ENCODE measurements at places on chromosomes 5 and 9. TPM values are rescaled to one million over a fixed set of nuclear protein-coding genes. Genes with fewer than 3 reads are reported as not detected.
A peak's percentile ranks its signal among the peaks of the same experiment; 100 is the strongest.

DNA sequence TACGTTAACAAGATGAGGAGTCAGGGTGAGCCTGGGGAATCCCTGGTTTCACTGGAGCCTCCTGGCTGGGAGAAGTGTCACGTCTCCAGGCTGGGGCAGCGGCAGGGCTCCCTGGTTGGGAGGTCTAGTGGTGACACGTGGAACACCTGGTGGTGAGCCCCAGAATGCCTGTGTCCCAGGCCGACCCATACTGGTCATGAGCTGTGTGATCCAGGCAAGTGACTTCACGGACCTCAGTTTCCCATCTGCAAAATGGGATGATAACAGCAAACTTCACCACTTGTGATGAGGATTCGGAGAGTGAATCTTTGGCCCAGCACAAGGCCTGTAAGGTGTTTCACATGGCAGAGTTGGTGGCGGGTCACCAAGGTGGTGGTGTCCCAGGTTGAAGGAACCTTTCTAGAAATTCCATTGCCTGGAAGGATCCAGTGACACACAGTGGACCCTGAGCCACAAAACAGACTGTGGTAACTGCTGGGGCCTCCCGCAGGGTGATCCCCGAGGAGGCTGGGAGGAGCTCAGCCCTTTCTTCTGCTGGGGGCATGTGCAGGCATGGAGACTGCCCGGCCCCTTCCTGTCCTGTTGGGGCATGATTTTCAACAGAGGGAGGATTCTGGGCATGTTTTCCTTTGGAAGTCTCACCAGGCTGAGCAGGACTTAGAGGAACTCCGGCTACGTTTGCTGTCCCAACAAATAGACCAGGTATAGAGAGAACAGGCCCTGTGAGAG lies 153.9 kb upstream of the IER5L start:
- H3K4me3 ChIP-seq = peak overlapping the region; percentile 16
- H3K36me3 ChIP-seq = no peaks in the 10 kb centered on the region
- no peaks in the 10 kb centered on the region for H3K27me3 ChIP-seq
- peaks cover 58% of the 10 kb centered on the region for H3K4me1 ChIP-seq
- H3K27ac ChIP-seq = peak overlapping the region; percentile 92

DNA sequence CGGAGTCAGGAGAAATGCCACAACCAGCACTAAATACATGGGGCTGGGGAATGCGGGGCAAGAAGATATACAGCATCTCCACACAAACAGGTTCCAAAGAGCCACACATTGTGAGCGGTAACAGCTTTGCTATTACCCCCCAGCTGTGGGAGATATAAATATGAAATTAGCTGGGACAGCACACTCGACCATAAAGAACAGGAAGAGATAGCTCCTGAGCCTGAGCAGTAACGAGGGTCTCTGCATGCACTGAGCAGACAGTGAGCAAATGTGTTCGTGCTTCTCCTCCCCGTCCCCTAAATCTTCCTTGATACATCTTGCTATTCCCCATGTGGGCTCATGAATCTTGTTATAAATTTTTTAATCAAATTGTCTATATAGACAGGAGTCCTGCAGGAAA lies 53.1 kb downstream of the ADAMTS2 start:
- H3K27me3 ChIP-seq = no peaks in the 10 kb centered on the region
- no peak for DNase-seq
- H3K4me3 ChIP-seq = no peak overlapping the region
- H3K27ac ChIP-seq = no peak overlapping the region
- H3K36me3 ChIP-seq = no peaks in the 10 kb centered on the region

DNA sequence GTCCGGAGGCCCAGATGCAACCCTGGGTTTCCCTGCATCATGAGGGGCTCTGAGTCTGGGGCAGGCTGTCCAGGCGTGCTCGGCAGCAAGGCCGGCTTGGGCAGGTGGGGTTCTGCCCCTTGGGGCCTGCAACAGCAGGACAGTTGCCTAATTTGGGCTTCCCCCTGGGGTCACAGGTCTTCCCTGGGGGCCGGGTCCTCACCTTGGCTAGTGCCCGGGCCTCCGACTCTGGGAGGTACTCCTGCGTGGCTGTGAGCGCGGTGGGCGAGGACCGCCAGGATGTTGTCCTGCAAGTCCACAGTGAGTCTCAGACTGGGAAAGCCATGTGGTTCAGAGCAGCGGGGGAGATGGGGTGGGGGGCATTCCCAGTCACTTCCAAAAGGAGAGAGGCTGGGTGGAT lies 82.1 kb upstream of the ASS1 start:
- H3K4me1 ChIP-seq = peaks cover 3% of the 10 kb centered on the region
- H3K27ac ChIP-seq = no peak overlapping the region
- no peak overlapping the region for H3K4me3 ChIP-seq
- DNase-seq = no peak
- H3K36me3 ChIP-seq = no peaks in the 10 kb centered on the region
- H3K27me3 ChIP-seq = peaks cover 13% of the 10 kb centered on the region

DNA sequence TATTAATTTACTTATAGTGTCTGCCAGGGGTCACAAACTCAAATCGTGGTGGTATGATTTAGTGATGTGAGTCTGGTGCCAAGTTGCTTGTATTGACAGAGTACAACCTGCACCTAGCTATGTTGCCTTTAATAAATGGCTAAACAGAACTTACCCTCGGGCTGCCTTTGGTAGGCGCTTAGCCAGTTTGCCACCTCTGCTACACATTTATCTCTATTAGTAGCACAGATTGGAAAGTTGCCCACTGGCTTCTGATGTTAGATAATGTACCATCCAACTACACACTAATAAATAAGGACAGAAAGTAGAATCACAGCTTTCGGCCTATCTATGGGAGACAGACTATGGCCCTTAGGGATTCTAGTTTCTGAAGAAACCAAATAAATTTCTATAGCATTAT lies 368.4 kb downstream of the MAN2A1 start:
- no peak for DNase-seq
- no peaks in the 10 kb centered on the region for H3K27me3 ChIP-seq
- no peaks in the 10 kb centered on the region for H3K4me1 ChIP-seq
- no peak overlapping the region for H3K27ac ChIP-seq
- no peak overlapping the region for H3K4me3 ChIP-seq

GRCh38 chr5:108606185-108606584 lies 141.5 kb upstream of the FER start:
- no peak for DNase-seq
- H3K27ac ChIP-seq = no peak overlapping the region
- no peak overlapping the region for H3K4me3 ChIP-seq
- H3K36me3 ChIP-seq = no peaks in the 10 kb centered on the region
- H3K4me1 ChIP-seq = no peaks in the 10 kb centered on the region

- no peaks in the 10 kb centered on the region for H3K36me3 ChIP-seq
- no peak overlapping the region for H3K27ac ChIP-seq
- no peak overlapping the region for H3K4me3 ChIP-seq
- H3K27me3 ChIP-seq = no peaks in the 10 kb centered on the region
These were observed 614.1 kb downstream of the PTPRD start for GRCh38 chr9:9998491-9999287.

DNA sequence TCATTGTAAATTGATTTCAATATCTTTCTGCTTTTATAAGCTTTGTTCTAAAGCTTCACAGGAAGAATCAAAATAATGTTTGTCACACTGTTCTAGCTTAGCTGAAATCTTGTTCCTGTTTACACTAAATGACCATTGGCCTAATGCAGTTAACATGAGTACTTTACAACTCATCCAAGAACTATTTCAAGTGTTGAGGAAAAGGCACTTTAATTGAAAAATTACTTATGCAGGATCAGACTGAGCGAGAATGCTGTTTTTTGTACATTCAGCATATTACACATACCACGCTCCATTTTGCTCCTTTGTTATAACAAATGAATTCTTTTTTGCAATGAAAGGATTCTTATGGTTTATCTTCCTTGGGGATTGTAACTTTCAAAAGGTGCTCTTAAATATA lies 22.4 kb upstream of the SMIM15 start:
- H3K4me1 ChIP-seq = no peaks in the 10 kb centered on the region
- H3K36me3 ChIP-seq = no peaks in the 10 kb centered on the region
- DNase-seq = no peak
- H3K27ac ChIP-seq = no peak overlapping the region

DNA sequence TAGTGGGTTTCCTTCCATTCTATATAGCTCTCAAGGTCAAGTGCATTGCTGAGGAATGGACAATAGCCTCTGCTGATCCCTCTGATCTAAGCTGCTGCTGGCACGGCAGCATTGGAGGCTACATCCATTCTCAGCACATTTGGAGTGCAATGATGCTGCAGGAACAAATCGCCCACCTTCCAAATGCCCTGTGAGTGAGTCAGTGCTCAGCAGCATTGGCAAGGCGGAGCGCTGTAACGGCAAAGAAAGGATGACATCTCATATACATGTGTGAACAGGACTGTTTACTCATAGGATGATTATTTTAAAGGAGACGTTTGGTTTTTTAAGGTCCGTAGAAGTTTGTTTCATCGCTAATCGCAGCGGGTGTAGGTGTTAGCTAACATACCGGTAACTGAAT lies 408.7 kb downstream of the ARHGEF28 start:
- H3K27me3 ChIP-seq = no peaks in the 10 kb centered on the region
- H3K27ac ChIP-seq = no peak overlapping the region
- peaks cover 2% of the 10 kb centered on the region for H3K4me1 ChIP-seq
- H3K4me3 ChIP-seq = no peak overlapping the region
- no peak for DNase-seq

GRCh38 chr9:95017661-95018060 lies 291.2 kb downstream of the AOPEP start:
- peak overlapping the region; percentile 97 for H3K27ac ChIP-seq
- H3K4me1 ChIP-seq = peaks cover 29% of the 10 kb centered on the region
- no peak overlapping the region for H3K4me3 ChIP-seq
- DNase-seq = no peak
- H3K27me3 ChIP-seq = no peaks in the 10 kb centered on the region
- peaks cover 62% of the 10 kb centered on the region for H3K36me3 ChIP-seq

GRCh38 chr9:117435630-117436261 lies 20.9 kb upstream of the ASTN2 start:
- H3K27ac ChIP-seq = no peak overlapping the region
- DNase-seq = no peak
- peaks cover 4% of the 10 kb centered on the region for H3K27me3 ChIP-seq

GRCh38 chr5:136149891-136150290 lies 17.2 kb downstream of the SMAD5 start:
- H3K27ac ChIP-seq = no peak overlapping the region
- H3K4me1 ChIP-seq = no peaks in the 10 kb centered on the region
- H3K27me3 ChIP-seq = no peaks in the 10 kb centered on the region
- no peaks in the 10 kb centered on the region for H3K36me3 ChIP-seq
- H3K4me3 ChIP-seq = no peak overlapping the region
- DNase-seq = no peak

GRCh38 chr9:126945682-126946081 lies 31.1 kb downstream of the RALGPS1 start:
- no peaks in the 10 kb centered on the region for H3K36me3 ChIP-seq
- no peaks in the 10 kb centered on the region for H3K27me3 ChIP-seq
- H3K27ac ChIP-seq = no peak overlapping the region

GRCh38 chr5:91983869-91984268 lies 600.8 kb upstream of the ARRDC3 start:
- H3K36me3 ChIP-seq = no peaks in the 10 kb centered on the region
- no peak for DNase-seq
- no peak overlapping the region for H3K4me3 ChIP-seq
- no peaks in the 10 kb centered on the region for H3K27me3 ChIP-seq
- H3K4me1 ChIP-seq = no peaks in the 10 kb centered on the region

DNA sequence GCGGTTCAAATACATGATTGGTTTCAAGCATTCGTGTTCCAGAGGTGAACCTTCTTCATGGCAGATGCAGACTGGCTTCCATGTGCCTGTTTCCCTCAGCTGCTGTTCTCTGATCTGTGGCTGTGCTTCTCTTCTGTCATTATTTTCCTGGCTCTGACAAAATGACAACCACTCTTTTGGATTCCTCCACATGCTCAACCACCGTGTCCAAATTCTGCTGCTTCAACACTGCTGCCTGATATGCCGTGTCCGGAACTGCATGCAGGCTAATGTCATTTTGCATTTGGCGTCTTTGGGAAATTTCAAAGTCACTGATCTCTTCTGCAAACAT lies 368.7 kb upstream of the ZNF608 start:
- H3K27ac ChIP-seq = no peak overlapping the region
- H3K4me1 ChIP-seq = no peaks in the 10 kb centered on the region
- H3K27me3 ChIP-seq = no peaks in the 10 kb centered on the region
- DNase-seq = no peak

- no peak overlapping the region for H3K4me3 ChIP-seq
- H3K27me3 ChIP-seq = no peaks in the 10 kb centered on the region
- H3K4me1 ChIP-seq = peaks cover 31% of the 10 kb centered on the region
These were observed 76.6 kb downstream of the PTPDC1 start for GRCh38 chr9:94160594-94161501.

- DNase-seq = no peak
- peak overlapping the region; percentile 79 for H3K27ac ChIP-seq
- no peaks in the 10 kb centered on the region for H3K27me3 ChIP-seq
- H3K4me1 ChIP-seq = peaks cover 68% of the 10 kb centered on the region
- H3K36me3 ChIP-seq = no peaks in the 10 kb centered on the region
These were observed 44.0 kb downstream of the NEURL1B start for GRCh38 chr5:172685091-172685490.

GRCh38 chr5:74915488-74915887 lies 49.3 kb upstream of the FAM169A start:
- no peak overlapping the region for H3K27ac ChIP-seq
- no peaks in the 10 kb centered on the region for H3K4me1 ChIP-seq
- H3K4me3 ChIP-seq = no peak overlapping the region
- no peak for DNase-seq
- no peaks in the 10 kb centered on the region for H3K36me3 ChIP-seq
- H3K27me3 ChIP-seq = peaks cover 11% of the 10 kb centered on the region

- no peak overlapping the region for H3K27ac ChIP-seq
- DNase-seq = no peak
- no peaks in the 10 kb centered on the region for H3K27me3 ChIP-seq
- H3K4me1 ChIP-seq = no peaks in the 10 kb centered on the region
- no peak overlapping the region for H3K4me3 ChIP-seq
These were observed 173.2 kb upstream of the CDH10 start for GRCh38 chr5:24817966-24818365.

DNA sequence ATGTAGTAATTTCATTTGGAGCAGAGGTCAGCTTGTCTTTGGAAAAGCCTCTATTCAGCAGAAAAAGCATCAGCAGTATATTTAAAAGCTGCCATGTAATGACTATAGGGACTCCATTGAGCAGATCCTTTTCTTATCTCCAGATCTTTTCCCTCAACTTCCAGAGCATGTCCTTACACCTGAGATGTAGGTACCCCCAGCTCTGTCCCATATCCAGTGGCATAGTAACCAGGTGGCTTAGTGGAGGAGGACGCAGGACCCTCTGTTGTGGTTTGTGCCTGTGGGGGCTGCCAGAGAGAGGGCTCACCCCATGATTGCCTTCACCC lies 61.5 kb downstream of the RCL1 start:
- no peak overlapping the region for H3K27ac ChIP-seq
- H3K27me3 ChIP-seq = no peaks in the 10 kb centered on the region
- no peak for DNase-seq

- H3K27ac ChIP-seq = no peak overlapping the region
- no peaks in the 10 kb centered on the region for H3K36me3 ChIP-seq
- no peak overlapping the region for H3K4me3 ChIP-seq
These were observed 52.2 kb upstream of the ABCA1 start for GRCh38 chr9:104980039-104980654.

Gene FOXD4L4
- 0.38 TPM for total RNA-seq

Gene CPLANE1
- 10.0 TPM for total RNA-seq

Gene CD72
- 0.27 TPM for total RNA-seq

Gene IL3
- not detected for total RNA-seq

Gene HAUS6
- total RNA-seq = 9.2 TPM

Gene OCLN
- 35.1 TPM for total RNA-seq

Gene DRD1
- total RNA-seq = not detected

Gene SOHLH1
- total RNA-seq = not detected

Gene SPINK5
- 961 TPM for total RNA-seq

Gene GDNF
- total RNA-seq = 0.30 TPM

Gene NME5
- total RNA-seq = not detected
